GDM1 (cell line): ENCODE measurements at places on chromosomes 16 and 17.
A peak's percentile ranks its signal among the peaks of the same experiment; 100 is the strongest.

DNA sequence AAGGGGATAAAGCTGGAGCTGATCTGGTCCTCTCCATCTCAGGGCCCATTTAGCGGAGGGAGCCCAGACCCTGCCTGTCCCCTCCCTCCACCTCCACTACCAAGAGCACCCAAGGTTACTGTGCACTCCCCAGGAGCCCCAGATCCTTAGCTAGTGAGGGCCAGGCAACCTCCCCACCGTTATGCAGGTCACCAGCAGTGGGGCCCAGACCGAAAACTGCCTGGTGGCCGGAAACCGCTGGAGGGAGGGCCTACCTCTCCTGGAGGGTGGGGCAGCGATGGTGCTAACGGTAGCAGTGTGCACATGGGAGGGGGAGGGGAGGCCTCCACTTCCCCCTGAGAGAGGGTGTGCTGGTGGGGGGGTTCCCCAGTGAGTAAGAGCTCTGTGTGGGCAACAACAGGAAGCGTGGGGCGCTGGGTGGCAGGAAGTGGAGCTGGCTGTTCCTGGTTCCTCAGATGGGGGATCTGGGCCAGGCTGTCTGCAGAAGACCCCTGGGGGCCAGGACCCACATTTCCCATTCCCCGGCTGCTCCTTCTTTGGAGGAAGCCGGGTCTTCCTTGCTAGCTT, 4.4 kb downstream of the FMNL1 start:
- DNase-seq: peak; percentile 99

GRCh38 chr17:39631403-39631802, 4.7 kb downstream of the PPP1R1B start:
- DNase-seq: no peak

- DNase-seq: no peak
These were observed 564.0 kb downstream of the MAF start for GRCh38 chr16:79036541-79036940.

DNA sequence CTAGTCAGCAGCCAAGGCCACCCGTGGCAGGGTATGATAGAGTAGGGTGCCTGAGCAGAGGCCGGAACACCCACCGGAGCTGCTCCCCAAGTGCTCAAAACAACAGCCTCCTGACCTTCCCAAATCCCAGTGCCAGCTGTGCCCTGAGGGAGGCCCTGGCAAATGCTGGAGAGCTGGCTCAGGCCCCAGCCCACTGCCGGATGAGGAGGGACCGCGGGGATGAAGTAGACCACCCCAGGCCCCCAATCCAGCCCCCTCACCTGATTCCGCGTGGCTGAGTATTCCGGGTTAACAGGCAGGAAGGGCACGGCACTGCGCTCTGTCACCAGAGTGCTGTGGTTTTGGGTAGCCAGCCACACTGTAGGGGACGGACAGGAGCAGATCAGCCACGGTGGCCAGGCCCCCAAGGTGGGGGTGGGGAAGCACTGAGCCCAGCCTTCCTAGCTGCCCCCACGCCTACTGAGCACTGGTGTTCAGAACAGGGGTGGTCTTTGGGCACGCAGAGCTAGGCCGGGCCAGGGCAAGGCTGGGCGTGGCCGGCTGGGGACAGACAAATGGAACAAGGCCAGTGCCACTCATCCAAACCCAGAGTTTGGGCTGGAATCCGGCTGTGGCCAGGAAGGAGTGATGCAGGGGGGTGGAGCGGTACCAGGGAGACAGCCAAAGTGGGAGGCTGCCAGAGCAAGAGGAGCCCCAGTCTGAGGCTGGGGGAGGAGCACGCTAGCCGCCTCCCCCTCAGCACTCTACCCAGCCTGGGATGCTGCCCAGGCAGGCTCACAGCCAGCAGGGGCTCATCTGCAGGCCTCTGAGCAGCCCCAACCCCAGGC, 9.1 kb downstream of the TP53I13 start:
- DNase-seq: no peak

- no peak for DNase-seq
These were observed 64.5 kb upstream of the NLK start for GRCh38 chr17:27977751-27978688.

DNA sequence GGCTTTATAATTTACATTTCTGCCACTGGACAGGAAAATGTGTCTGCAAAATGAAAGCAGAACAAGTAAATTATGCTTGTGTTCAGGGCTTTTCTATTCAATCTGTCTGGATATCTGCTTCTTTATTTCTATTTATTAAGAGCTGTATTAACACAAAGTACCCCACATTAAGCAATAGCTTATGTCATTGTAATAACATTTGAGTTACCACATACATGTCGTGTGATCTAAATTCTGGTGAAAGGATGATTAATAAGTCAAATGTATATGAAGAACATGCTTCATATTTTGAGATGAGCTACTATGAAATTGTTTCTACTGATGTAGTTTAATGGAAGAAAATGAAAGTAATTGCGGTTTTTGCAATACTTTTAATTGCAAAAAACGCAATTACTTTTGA, 238.2 kb downstream of the KCNJ2 start:
- DNase-seq: no peak

- DNase-seq: peak; percentile 9
These were observed 7.5 kb downstream of the SRSF1 start for GRCh38 chr17:57999496-58000017.

GRCh38 chr17:79322211-79323123, 247.8 kb downstream of the ENGASE start:
- DNase-seq: no peak

GRCh38 chr17:80961541-80962330, 29.9 kb upstream of the CHMP6 start:
- DNase-seq: no peak

DNA sequence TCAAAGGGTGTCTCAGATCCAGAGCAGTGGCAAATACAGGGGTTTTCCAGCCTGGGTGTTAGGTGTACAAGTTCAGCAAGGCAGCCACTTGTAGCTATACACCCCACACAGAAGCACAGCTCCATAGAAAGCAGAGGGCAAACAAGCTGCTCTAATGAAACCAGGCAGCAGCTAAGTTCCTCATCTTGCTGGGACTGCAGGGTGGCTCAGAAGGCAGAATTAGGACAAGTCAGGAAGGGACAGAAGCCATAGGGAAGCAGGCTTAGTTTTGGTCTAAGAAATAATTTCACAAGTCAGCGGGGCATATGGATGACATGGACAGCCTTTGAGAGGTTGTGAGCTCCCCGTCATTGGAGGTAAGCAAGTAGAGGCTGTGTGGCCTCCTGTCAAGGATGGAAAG, 23.7 kb downstream of the CNGB1 start:
- no peak for DNase-seq
